H7 (cell line): ENCODE measurements at places on chromosomes 16 and 17. TPM values are rescaled to one million over a fixed set of nuclear protein-coding genes. Genes with fewer than 3 reads are reported as not detected.

GRCh38 chr16:65793781-65794180 lies 572.7 kb upstream of the CDH5 start:
- DNase-seq: no peak

The CACNA1G gene
- 1.5 and 1.9 TPM in 2 replicates for total RNA-seq

GRCh38 chr16:25198021-25198420 lies 18.7 kb upstream of the AQP8 start:
- no peak for DNase-seq

DNA sequence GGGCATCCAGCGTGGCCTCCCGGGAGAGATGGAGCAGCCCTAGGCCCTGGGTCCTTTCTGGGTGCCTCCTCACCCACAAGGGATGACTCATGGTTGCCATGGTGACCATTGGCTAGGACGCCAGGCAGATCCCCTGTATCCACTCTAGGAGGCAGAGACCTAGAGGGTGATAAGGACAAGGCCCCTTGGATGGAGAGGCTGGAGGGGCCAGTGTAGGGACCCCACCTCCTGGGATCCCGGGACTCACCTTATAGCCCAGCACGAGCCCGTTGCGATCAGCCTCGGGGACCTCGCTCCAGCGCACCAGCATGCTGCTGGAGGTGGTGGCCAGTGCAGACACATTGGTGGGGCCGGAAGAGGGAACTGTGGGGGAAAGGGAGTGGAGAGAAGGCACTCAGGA lies 82.2 kb upstream of the CDC42EP4 start:
- DNase-seq: peak; percentile 73

- DNase-seq: no peak
Measured at GRCh38 chr17:12078791-12079190, 58.1 kb downstream of the MAP2K4 start.

The MSRB1 gene
- total RNA-seq: 13.2 and 16.1 TPM in 2 replicates

The KRTAP4-1 gene
- total RNA-seq: 0.38 and 0.70 TPM in 2 replicates

GRCh38 chr17:64472564-64472963 lies 23.6 kb downstream of the MILR1 start:
- no peak for DNase-seq

GRCh38 chr16:85988306-85988705 lies 89.3 kb downstream of the IRF8 start:
- no peak for DNase-seq

The PHKB gene
- total RNA-seq: 27.5 and 38.5 TPM in 2 replicates

The KCNG4 gene
- total RNA-seq: not detected in 2 replicates

- no peak for DNase-seq
Measured at GRCh38 chr16:17301593-17302135, 169.1 kb downstream of the XYLT1 start.

The PPP1R27 gene
- not detected in 2 replicates for total RNA-seq

- DNase-seq: peak; percentile 90
Measured at GRCh38 chr17:16428098-16428882, 12.9 kb downstream of the TRPV2 start.

- DNase-seq: peak; percentile 49
Measured at GRCh38 chr17:50062293-50063243, 6.7 kb downstream of the ITGA3 start.

DNA sequence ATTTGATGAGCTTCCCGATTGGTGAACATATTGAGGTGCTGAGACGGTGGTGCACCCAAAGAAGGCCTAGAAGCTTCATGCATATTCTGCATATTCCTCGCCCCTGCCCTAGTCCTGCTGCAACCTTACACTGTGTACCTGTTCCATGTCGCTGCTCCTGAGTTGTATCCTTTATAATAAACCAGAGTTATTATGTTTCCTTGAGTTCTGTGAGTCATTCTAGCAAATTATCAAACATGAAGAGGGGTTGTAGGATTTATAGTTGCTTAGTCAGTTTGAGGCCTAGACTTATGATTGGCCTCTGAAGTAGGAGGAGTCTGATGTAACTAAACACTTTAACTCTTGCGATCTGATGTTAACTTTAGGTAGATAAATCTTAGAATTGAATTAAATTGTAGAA lies 436.8 kb downstream of the CA10 start:
- DNase-seq: no peak

DNA sequence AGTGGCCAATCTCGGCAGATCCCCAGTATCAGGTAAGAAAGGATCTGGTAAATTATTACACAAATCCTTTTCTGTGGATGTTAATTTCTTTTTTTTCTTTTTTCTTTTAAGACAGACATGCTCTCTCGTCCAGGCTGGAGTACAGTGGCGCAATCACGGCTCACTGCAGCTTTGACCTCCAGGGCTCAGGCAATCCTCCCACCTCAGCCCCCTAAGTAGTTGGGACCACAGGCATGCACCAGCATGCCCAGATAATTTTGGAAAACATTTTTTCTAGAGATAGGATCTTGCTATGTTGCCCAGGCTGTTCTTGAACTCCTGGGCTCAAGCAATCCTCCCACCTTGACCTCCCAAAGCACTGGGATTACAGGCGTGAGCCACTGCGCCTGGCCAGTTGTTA lies 54.0 kb downstream of the GAS7 start:
- no peak for DNase-seq

The SEPTIN12 gene
- total RNA-seq: not detected in 2 replicates

DNA sequence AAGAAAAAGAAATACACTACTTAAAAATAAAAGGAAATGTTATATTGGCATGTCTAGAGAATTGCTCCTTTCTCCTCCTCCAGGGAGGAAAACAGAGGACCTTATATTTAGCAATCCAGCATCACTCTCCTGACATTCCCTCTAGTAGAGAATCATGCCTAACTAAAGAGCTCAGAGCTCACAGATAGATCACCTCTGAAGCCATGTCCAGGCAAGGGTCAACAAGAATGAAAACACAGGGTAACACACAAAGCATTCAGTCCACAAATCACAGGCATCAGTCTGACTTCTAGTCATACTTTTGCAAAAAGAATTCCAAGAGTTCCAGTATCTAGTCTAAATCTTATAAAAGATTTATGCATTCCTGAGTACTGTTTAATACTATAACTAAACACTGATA lies 4.4 kb upstream of the HASPIN start:
- no peak for DNase-seq

DNA sequence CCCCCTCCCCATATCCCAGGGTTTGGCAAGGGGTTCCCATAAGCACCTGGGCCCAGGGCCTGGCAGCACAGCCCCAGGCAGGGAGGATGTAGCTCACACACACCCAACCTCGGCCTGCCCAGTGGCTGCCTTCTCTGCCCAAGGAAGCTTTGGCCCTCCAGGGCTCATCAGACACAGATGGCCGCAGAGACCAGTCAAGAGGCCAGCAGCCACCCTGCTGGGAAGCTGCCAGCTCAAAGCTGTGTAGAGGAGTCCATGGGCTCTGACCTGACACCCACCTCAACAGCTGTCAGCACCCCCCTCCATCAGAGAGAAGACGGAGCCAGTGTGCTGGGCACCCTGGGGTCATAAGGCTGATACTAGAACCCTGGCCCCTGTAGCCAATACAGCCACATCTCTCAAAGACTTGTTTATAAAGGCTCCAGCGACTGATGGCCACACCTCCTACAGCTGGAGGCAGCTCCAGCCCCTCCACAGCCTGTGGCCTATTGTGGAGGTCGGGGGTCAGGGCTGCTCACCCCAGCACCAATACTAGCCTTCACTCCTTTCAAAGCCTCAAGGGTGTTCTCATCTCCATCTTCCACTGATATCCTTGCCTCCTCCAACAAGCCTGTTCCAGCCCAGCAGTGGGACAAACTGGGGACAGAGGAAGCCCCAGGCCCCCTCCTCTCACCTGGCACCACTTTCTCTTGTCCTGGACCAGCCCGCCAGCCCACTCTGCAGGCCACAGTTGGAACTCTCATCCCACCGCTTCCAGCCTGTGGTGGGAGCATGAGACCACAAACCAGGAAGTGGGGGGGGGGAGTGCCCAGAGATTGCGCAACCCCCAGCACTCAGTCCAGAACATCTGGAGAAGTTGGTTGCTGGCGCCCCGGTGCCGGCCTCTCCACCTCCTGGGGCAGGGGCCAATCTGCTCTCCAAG lies 2.2 kb upstream of the MPG start:
- peak; percentile 87 for DNase-seq

GRCh38 chr16:67173808-67174705 lies 3.7 kb downstream of the NOL3 start:
- peak; percentile 92 for DNase-seq

GRCh38 chr16:56469748-56470147 lies 18.4 kb downstream of the OGFOD1 start:
- DNase-seq: no peak

The SLC35G6 gene
- total RNA-seq: not detected in 2 replicates

The RNF222 gene
- not detected in 2 replicates for total RNA-seq

The NAGS gene
- 5.1 and 5.9 TPM in 2 replicates for total RNA-seq

The HEATR9 gene
- not detected in 2 replicates for total RNA-seq

DNA sequence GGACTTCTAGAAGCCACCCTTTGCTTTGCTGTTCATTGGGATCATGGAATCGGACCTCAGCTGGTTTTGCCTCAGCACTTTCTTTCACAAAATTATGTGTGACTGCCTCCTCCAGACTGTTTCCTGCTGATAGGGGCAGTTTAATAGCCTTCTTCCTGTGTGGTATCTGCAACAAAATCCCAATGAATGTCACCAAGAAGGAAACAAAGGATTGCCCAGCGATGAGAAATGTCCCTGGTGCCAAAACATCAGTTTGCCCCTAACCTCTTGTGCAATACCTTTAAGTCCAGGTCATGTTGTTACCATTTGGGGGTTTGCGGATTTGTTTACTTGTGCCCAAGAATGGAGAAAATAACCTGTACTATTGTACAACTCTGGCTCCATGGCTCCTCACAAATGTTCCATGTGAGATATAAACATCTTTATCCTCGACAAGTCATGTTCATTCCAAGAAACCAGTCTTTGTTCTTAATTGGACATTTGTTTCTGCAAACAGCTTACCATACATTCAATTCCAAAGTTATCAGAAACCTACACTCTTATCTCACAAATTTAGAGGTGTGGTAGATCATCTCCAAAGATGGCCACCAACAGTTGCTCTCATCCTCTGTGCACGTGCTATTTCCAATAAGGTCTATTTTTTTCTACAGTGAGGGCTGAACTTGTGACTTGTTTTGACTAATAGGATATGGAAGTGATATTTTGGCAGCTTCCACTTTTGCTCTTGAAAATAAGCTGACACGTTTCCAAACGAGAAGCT lies 14.8 kb downstream of the TAC4 start:
- DNase-seq: no peak

GRCh38 chr17:44872131-44872768 lies 24.6 kb downstream of the HIGD1B start:
- no peak for DNase-seq

DNA sequence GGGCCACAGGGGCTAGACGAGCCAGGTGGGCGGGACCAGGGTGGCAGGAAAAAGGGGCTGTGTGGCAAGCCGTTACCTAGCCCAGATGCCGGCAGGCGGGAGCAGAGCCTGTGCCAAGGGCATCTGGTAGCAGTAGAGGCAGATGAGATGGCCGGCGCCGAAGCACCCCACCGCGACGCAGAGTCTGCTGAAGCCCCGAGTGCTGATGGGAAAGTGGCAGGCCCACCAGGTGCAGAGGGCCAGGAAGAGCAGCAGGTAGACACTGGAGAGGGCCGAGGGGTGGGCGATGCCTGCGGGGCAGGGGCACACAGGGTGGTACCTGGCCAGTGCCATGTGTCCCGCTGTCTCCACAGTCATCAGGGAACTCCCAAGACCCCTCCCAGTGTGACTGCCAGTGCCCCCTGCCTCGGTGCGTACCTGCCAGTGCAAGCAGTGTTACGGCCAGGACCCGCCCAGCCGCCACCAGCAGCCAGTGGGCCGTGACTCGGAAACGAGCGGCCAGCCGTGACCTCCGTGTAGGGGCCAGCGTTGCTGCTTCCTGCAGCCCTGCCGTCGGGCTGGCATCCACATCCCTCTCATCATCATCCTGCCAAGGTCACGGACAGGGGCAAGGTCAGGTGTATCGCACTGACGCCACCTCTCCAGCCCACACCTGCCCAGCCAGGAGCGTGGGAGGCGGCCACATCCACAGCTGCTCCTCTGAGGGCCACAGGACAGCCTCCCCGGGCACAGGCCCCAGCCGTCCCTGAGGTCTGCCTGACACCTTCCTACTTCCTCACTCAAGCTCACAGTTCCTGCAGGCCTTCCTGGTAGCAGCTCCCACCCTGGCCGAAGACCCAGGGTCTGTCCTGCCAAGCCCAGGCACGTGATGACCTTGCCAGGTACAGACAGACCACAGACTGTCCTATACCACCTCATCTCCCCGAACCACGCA lies 32.1 kb downstream of the CTU2 start:
- DNase-seq: no peak

- DNase-seq: peak; percentile 69
Measured at GRCh38 chr16:1919327-1919998, 1.2 kb upstream of the HS3ST6 start.

DNA sequence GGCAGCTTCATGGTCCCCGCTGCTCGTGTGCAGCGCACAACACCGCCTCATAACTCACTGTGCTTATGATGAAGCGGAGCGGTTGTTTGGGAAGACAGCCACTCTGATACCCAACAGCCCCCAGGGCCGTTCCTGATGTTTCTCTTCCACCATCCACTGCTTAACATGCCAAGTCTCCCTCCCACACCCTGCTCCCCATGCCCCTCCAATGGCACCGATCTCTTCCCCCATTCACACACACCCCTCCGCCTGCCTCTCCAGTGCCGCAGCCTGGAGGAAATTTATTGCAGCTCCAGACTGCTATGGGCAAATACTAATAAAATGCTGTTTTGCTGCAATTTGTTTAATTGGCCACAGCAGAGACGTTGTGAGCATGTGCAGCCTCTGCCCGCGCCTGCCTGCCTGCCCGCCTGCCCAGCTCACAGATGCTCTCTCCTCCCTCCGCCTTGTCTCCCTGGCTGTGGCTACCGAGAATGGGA lies 80.3 kb upstream of the LHX1 start:
- DNase-seq: peak; percentile 54

The P2RX5 gene
- 2.3 and 2.7 TPM in 2 replicates for total RNA-seq

The FSCN2 gene
- 0.33 TPM in 1 of 2 replicates, not detected in the other for total RNA-seq

The TP53TG3F gene
- total RNA-seq: not detected in 2 replicates

The LPCAT2 gene
- total RNA-seq: 5.0 and 6.1 TPM in 2 replicates

- peak; percentile 48 for DNase-seq
Measured at GRCh38 chr17:33964344-33964979, 290.6 kb upstream of the CCL2 start.

- no peak for DNase-seq
Measured at GRCh38 chr17:61698244-61698643, 107.2 kb upstream of the NACA2 start.

GRCh38 chr16:12057266-12057665 lies 80.7 kb downstream of the SNX29 start:
- peak; percentile 19 for DNase-seq

The MYH1 gene
- not detected in 2 replicates for total RNA-seq

DNA sequence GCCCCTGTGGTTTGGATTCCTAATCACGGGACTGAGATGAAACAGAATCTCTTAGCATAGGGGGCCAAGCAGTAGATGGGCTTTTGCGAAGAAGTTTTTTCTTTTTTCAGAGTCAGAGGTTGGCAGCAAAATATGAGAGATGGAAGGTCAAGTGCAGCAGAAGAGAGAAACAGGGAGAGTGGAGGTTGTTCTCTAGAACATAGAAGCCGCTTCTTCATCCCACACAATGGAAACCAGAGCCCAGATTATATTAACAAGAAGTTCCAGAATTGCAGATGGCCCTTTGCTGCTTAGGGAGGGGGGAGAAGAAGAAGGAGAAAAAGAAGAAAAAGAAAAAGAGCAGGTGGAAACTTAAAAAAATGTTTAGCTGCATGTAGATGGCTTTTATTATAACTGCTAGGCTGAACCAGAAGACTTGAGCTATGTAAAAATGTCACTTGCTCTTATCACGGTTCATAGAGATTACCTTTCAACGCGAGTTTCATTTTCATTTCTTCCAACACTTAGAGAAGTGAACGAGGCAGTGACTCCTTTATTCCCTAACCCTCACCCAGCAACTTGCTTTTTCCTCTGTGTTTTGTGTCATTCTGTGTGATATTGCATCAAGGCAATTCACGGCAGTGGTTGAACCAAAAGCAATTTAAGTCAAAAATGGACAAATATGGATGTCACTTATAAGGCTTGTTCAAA lies 737.5 kb downstream of the WWOX start:
- DNase-seq: no peak
